Lung (tissue), 17 donors: ENCODE measurements at places on chromosomes 13 and 19. TPM values are rescaled to one million over a fixed set of nuclear protein-coding genes. Genes with fewer than 3 reads are reported as not detected.

GRCh38 chr13:30785191-30785850 is 50.0 kb downstream of the ALOX5AP start:
- no peak for DNase-seq

TPTE2 gene
- 0.12 TPM for total RNA-seq

MCEMP1 gene
- 68.4 TPM for total RNA-seq

GRCh38 chr19:29702161-29702962 is 12.7 kb downstream of the C19orf12 start:
- DNase-seq, result no peak

DNA sequence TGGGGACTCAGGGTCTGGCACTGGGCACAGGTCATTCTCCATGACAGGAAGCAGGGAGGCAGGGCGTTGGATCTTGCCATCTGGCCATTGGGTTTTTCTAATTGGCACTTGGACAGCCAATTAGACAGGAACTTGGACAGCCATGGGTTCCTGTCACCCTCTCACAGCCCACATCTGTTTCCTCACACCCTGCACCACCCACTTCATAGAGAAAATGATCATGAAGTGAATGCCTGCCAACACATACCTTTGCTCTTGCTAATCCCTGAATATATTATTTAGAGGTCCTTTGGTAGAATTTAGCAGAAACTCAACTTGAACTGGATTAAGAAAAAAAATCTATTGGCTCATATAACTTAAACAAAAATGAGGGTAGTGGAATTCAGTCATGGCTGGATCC is 4.9 kb upstream of the OLFM2 start:
- no peak for DNase-seq

DNA sequence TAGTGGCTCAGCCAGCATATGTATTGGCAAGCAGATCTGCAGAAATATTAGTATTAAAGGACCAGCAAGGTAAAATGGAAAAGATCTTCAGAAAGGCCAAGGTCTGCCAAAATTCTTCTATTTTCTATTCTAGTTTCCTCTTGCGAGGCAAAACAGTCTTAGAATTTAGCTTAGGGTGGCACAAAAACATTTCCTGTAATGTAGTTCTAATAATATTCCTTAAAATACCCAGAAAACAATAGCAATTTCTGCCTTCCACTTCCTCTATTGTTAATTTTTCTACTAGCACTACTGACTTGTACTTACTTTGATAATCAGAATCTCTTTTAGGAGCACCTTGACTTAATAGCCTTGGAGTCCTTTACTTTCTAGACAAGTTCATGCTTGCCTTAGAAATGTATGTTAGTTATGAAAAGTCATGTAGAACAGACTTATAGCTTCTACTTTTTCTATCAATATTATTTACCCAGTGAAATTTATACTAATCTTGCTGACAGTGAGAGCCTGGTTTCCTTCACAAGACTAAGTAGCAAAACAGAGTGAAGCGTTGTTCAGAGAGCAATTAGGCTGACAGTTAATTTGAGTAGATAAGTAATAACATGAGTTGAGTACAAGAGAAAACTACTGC is 23.9 kb upstream of the LPAR6 start:
- no peak for DNase-seq

ASPDH gene
- total RNA-seq, result not detected

ATP12A gene
- 0.40 TPM for total RNA-seq

DNA sequence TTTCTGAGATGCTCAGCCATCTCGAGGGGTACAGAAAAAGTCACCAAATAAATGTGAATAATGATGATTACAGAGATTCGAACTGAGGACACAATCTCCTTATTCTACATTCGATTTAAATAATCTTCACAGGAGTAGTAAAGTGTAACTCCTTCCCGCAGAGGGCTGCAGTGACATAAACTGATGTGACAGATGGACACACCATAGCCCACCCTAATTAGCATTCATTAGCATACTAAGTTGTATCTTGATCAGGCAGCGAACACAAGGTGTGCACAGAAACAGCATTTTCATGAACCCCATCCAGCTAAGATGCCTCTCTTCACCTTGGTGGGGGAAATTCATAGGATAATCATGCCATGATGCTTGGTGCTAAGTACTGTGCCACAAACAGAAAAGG is 83.0 kb downstream of the TNFSF11 start:
- DNase-seq, result no peak

- DNase-seq, result no peak
Measured at GRCh38 chr19:56273563-56274117, 1.1 kb downstream of the EDDM13 start.

HSH2D gene
- total RNA-seq, result 6.1 TPM

DNA sequence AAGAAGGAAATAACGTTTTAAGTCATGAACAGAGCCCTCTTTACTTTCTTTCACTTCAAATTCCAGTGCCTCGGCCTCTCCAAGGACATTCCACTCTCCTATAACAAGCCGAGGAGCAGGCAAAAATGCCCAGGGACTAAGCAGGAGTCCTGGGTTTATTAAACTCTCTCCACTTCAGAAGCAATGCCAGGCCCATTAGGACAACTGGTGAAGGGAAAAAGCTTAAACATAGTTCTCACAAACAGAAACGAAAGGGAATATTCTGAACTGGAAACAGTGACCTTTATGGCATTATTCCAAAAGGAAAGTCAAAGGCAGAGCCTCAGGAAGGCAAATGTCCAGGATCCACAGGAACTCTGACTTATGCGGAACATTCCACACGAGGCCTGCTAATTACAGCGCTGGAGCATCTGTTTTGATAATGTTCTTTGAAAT is 30.9 kb upstream of the MED4 start:
- peak; percentile 66 for DNase-seq

ERFL gene
- total RNA-seq, result 0.67 TPM

- peak; percentile 74 for DNase-seq
Measured at GRCh38 chr13:113458253-113459065, 5.2 kb upstream of the ADPRHL1 start.

ZNF77 gene
- 3.3 TPM for total RNA-seq

DACT3 gene
- 7.8 TPM for total RNA-seq

- no peak for DNase-seq
Measured at GRCh38 chr13:82647540-82647939, 1234.7 kb downstream of the SLITRK1 start.

ANGPTL4 gene
- total RNA-seq, result 4.4 TPM

OR10H1 gene
- total RNA-seq, result not detected

DNA sequence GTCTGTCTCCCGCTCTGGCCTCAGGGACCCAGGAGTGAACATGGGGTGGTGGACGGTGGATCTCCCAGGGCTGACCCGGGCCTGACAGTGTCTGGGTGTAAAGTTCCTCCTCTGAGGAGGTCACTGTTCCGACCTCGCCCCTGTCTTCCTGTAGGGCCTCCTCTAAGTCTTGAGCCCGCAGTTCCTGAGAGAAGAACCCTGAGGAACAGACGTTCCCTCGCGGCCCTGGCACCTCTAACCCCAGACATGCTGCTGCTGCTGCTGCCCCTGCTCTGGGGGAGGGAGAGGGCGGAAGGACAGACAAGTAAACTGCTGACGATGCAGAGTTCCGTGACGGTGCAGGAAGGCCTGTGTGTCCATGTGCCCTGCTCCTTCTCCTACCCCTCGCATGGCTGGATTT is at the start of gene SIGLEC9:
TSS of gene SIGLEC9 (plus strand) at position 178 of the 400 bp plus-strand sequence. CDS start at position 247, 69 bp downstream.
- DNase-seq, result no peak

- peak; percentile 39 for DNase-seq
Measured at GRCh38 chr13:36528105-36528504, 95.8 kb downstream of the CCNA1 start.

PRDX2 gene
- 196 TPM for total RNA-seq

DNA sequence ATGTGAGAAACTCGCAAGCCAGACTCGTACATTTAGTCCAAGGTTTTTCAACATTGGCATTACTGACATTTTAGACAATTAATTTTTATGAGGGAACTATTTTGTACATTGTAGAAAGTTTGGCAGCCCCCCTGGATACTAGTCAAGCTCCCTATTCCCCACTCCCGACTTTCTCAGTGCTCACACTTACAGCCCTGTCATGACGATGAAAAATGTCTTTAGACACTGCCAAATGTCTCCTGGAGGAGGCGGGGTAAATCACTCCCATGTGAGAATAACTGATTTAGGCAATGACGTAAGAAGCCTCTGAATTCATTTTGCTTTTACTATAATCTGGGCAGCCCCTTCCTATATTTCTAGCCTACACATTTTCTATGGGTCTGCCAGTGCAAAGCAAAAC is 535.8 kb upstream of the KLHL1 start:
- no peak for DNase-seq

CACNG8 gene
- total RNA-seq, result 0.15 TPM

DNA sequence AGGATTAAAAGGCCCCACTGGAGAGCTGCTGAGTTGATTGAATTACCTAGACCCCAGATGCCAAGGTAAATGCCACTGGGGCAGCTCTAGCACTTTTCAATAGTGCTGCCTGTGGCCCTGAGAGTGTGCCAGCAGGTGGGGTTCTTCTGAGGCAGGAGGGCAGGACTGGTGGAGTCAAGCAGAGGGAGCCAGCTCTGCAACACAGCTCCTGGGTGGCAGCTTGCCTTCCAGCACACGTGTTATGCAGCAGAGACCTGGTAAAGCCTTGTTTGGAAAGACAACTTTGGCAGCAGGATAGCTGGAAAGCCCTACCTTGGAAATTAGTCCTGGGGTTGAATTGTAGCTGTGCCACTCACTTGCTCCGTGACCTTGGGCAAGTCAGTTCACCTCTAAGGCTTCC is 306.6 kb downstream of the ATP8A2 start:
- DNase-seq, result no peak

- no peak for DNase-seq
Measured at GRCh38 chr19:16470541-16470910, 1.2 kb downstream of the EPS15L1 start.

GRCh38 chr13:94481941-94482340 is 2.5 kb upstream of the DCT start:
- DNase-seq, result no peak

DNA sequence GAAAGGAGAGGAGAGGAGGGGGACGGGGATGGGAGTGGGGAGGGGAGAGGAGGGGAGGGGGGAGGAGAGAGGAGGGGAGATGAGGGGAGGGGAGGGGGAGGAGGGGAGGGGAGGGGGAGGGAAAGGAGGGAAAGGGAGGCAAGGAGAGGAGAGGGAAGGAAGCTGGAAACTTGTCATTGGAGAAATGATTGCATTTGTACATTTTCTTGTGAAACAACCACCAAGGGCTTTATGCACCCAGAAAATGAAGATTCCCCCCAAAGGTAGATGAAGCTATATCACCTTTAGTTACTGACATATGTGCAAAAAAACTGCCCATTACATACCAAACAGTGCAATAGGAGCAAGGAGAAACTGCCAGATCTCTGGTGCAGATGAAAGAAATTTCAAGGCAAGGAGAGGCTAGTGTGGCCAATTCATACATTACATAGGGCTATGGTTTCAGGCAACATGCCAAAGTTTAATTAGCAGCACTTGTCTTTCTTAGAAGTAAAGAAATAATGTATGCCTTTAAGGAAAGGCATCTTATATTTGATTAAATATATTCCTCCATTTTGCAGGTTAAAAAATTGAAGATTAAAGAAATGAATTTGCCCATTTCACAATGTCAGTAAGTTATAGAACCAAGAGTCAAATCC is 49.5 kb upstream of the STK24 start:
- no peak for DNase-seq

TLE6 gene
- total RNA-seq, result 6.3 TPM

DAPK3 gene
- 93.9 TPM for total RNA-seq

ZNF813 gene
- total RNA-seq, result 2.8 TPM

DNA sequence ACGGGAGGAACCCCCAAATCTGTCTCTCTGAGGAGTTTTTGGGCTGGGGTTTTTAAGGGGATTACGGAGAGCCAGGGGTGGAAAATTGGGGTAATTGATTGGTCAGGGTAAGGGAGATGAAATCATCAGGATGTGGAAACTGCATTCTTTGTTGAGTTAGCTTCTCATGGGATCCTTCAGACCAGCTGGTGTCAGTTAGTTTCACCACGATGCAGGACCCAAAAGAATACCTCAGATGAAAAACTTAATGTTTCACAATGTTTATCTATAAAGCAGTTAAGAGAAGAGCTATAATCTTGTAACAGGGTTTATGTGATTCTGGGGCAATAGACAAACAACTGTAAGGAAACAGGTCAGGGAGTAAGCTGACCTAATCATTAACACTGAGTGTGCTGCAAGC is 230.8 kb downstream of the POU4F1 start:
- DNase-seq, result peak; percentile 50

- DNase-seq, result no peak
Measured at GRCh38 chr19:51607077-51607476, 23.1 kb downstream of the SIGLEC5 start.

- DNase-seq, result no peak
Measured at GRCh38 chr13:27858046-27858445, 61.8 kb upstream of the PDX1 start.

SIGLEC6 gene
- 5.3 TPM for total RNA-seq

- no peak for DNase-seq
Measured at GRCh38 chr19:9797871-9798270, 21.0 kb downstream of the FBXL12 start.

DNA sequence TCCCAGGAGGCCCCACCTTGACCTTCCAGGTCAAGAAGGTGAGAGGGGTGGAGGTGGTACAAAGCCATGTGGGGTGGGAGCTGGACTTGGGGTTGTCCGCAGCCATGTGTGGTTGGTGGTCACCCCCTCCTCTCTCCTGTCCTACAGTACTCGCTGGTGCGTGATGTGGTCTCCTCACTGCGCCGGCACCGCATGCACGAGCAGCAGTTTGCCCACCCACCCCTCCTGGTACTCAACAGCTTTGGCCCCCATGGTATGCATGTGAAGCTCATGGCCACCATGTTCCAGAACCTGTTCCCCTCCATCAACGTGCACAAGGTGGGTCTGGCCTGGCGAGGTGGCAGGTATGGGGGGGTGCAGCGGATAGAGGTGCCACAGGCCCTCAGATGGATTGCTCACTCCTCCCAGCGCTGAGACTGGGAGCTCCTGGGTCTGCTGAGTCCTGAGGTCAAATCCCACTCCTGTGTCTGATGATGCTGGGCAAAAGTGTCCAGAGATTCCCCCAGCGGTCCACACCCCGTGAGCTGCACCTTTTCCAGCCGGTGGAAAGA is 1.7 kb downstream of the PPAN start:
- DNase-seq, result no peak

- no peak for DNase-seq
Measured at GRCh38 chr13:105219651-105220050, 1315.8 kb downstream of the EFNB2 start.

- DNase-seq, result no peak
Measured at GRCh38 chr19:47716270-47716937, 3.2 kb downstream of the EHD2 start.

- no peak for DNase-seq
Measured at GRCh38 chr13:75847588-75847987, 211.5 kb downstream of the LMO7 start.

GRCh38 chr19:33280351-33280921 is 21.9 kb downstream of the CEBPA start:
- DNase-seq, result no peak

ZIC2 gene
- total RNA-seq, result 0.06 TPM

LILRA2 gene
- total RNA-seq, result 13.6 TPM

PNPLA6 gene
- 41.8 TPM for total RNA-seq

DNA sequence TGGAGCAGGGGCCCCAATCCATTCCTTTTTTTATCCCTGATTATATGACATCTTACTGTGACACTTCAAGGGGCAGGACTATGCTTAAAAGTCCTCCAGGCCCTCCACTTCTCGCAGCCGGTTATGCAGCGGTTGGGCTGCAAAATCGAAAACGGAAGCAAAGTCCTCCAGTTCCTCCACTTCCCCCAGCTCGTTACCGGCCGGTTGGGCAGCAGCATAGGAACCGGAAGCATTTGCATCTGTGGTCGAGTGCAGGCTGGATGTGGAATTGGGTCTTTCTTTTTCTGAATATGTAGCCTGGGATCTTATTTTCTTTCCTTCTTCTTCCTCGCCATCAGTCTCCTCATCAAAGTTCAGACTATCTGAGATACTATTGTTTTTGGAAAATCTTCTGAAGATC is 46.1 kb downstream of the OXGR1 start:
- DNase-seq, result no peak

GRCh38 chr13:34031610-34032009 is 213.7 kb downstream of the RFC3 start:
- DNase-seq, result no peak
